ENCODE measurements at places on chromosomes 16 and 17.

- DNase-seq: no peak
Measured at GRCh38 chr17:54814371-54814770, 86.3 kb upstream of the TOM1L1 start.

GRCh38 chr16:87391950-87392820, at the start of gene MAP1LC3B:
Gene MAP1LC3B (plus strand): TSS chr16:87392336. CDS start chr16:87392428, 92 bp downstream.
- peak; percentile 100 for DNase-seq

DNA sequence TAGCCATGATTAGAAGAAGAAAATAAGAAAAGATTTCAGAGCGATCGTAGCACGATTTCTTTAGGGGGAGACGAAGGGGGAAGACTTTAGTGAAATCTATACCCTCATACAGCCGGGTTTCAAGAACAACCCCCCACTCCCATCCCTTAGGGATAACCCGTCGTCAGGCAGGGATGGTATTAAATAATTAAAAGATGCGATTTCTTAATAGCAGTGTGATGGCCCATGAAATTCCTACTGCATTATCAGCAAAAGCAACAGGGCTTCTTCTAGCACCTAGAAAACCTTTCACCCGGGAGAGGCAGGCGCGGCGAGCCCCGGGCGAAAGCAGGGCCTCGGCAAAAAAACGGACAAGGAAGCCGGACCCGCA, 1.4 kb downstream of the CDH11 start:
- no peak for DNase-seq

- no peak for DNase-seq
Measured at GRCh38 chr17:46144246-46144645, 49.0 kb downstream of the KANSL1 start.

- no peak for DNase-seq
Measured at GRCh38 chr17:21004016-21004930, 38.5 kb downstream of the USP22 start.

DNA sequence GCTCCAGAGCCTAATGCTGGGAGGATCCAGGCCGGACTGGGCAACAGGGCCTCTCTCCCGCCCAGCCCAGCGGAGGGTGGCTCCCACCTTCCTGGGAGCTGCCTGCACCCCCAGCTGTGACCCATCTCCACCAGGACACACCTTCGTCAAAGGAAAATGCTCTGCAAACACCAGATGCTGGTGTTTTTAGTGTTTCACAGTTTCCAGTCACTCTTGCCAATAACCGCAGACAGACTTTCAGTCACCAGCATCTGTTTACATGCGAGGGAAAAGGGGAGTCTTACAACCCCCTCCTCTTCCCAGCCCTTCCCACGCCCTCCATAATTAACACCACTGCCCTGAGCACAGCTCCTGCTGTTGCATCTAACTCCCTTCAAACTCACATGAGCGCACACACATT, 25.3 kb downstream of the KLHDC4 start:
- DNase-seq: no peak

DNA sequence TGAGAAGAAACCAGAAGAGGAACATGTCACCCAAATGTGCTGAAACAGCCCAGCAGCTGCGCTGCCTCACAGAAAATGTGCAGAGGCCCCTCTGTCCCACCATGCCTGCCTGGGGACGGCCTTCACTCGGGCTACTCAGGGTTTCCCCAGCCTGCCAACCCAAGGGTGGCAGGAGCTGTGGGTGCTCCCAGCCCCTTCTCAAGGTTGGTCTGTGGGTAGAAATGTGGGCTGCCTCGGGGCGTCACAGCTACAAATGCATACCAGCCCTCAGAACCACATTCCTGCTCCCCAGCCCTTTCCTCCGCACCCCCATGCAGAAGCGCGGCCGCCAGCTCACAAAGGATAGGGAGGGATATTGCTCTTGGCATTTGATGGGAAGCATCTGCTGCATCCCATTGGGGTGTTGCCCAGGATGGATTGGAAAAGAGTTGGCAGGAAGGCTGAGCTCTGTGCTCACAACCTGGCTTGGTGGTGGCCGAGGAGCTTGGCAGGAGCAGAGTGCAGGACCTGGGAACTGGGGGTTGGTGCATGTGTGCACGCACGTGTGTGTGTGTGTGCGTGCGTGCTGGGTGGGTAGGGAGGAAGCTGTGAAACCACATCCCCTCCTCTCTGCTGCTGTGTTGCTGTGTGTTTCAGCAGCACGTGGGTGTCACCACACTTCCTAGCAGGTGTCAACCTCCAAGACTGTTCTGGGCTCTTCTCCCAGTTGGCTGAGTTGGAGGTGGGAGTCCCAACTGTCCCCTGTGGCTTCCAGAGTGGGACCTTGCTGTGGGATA, 304.4 kb downstream of the SEC14L1 start:
- DNase-seq: peak; percentile 74

DNA sequence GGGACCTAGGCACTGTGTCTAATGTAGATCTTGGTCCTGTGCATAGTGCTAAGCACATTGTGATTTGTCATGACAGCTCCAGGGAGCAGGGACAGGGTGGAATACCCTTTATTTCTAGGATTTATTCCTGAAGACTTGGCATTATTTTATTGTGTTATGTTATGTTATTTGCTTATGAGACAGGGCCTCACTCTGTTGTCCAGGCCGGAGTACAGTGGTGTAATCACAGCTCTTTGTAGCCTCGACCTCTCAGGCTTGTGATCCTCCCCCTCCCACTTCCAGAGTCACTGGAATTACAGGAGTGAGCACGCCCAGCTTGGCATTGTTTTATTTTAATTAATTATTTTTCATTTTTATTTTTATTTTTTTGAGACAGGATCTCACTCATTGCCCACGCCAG, 40.5 kb upstream of the USP7 start:
- DNase-seq: no peak

GRCh38 chr16:58709333-58709732, 24.8 kb upstream of the SLC38A7 start:
- DNase-seq: no peak
